Amygdala (tissue), 56 donors: ENCODE measurements at places on chromosomes 13 and 19.

DNA sequence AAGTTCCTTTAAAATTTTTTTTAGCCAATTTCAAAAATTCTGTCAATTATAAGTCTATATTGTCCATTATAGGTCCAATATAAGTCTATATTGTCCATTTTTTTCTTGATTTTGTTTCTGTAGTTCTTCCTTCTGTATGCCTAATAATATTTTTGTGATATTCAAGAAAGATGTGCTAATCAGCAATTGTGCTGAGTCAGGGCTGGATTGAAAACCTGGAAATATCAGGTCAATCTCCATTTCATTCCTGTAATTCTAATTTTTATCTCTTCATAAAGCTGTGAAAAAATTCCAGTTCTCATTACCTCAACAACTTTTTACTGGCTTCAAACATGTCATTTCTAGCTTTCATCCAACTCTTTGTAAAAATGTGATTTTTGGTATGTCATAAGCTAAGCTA is 353.7 kb downstream of the SLITRK6 start:
- no peak for DNase-seq

DNA sequence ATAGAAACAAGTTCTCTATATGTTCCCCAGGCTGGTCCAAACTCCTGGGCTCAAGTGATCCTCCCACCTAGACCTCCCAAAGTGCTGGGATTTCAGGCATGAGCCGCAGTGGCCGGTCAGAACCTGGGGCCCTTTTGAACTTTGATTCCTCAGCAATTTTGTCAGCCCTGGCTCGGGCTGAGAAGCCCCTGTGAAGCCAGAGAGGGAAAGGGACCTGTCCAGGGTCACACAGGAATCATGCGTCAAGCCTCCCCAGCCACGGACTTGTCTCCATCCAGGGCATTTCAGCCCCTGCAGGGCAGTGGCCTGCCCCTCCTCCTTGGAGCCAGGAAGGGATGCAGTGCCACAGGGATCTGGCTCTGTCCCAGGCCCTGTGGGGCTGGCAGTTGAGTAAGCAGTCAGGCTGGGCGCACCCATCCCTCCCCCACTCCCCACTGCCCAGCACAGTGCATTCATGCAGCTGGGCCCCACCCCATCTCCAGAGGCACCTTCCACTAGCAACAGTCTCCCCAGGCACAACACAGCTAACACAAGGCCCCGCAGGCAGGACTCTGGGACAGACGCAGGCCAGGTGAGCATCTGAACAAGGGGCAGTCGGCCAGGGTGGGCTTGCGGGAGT is at the start of gene CAPS:
TSS of gene CAPS (plus strand) at position 516 of the 619 bp plus-strand sequence. CDS start 153 bp downstream, outside the sequence.
- no peak for DNase-seq

DNA sequence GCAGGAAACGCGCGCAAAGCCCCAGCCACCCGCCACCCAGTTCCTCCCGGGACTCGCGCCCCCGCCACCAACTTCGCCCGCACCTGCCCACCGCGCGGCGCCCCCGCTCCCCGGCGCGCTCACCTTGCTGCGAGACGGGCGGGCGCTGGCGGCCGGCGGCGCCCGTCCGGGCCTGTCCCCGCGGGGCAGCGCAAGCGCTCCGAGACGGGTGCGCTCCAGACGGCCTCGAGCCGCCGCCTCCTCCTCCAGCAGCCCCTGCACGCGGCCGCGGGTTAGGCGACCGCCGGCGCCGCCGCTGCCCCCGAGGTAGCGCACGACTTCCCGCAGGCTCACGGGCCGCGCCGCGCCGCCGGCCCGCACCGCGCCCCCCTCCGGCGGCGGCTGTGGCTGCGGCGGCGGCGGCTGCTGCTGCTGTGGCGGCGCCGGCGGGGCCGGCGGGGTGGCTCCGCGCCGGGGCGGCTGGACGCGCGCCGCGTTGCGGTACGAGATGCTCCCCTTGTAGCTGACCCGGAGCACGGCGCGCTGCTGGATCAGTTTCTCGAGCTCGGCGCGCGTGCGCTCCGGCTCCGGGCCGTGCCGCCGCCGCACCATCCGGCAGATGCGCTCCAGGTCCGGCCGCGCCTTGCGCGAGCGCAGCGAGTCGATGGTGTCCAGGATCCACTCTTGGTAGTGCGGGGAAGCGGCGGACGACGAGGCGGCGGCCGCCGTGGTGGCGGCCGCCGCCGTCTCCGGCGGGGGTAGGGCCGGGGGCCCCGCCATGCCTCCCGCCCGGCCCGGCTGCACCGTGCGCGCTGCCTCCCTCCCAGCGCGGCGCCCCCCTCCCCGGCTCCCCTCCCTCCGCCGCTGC is 666 bp downstream of the SAMD1 start:
- DNase-seq = peak; percentile 32

DNA sequence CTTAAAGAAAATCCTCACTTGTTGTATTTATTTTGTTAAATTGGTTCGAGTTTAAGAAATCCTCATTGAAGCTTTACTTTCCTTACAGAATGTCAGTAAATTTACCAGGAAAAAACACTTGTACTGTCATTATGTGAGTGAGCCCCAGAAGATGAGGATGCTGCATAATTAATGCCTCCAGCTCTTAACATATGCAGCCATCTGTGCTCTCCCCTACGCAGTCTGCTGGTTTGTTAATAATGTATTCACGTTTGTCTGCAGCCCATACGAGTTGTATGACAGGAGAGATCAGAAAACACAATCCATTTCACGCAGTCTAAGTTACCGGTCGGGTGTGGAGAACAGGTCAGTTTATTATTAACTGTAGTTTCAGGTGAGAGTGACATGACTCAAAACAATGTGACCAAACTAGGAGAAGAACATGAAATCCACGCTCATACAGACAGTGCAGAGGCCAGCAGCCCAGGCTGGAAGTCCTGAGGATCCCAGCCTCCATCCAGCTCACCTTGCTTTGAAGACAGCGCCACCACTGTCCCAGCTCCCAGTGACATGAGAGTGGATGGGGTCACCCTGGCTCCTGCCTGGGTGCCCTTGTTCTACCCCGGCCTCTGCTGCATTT is 19.8 kb upstream of the ATP11A start:
- no peak for DNase-seq

DNA sequence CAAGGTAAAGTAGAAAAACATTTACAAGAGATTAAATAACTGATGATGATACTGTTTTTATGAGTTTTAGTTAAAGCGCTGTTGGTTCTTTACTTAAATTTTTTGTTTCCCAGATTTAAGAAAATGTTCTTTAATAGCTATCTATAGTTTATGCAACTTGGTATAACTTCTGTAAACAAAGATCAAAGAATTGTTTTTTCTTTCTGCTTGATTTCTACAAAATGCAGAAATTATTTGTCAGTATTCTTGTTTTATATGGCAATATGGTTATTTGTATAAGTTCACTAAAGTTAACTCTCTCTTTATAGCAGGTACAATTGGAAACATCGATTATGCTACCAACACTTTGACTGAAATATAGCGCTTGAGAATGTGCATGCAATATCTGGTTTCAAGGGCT is 2465.1 kb upstream of the PCDH20 start:
- no peak for DNase-seq

DNA sequence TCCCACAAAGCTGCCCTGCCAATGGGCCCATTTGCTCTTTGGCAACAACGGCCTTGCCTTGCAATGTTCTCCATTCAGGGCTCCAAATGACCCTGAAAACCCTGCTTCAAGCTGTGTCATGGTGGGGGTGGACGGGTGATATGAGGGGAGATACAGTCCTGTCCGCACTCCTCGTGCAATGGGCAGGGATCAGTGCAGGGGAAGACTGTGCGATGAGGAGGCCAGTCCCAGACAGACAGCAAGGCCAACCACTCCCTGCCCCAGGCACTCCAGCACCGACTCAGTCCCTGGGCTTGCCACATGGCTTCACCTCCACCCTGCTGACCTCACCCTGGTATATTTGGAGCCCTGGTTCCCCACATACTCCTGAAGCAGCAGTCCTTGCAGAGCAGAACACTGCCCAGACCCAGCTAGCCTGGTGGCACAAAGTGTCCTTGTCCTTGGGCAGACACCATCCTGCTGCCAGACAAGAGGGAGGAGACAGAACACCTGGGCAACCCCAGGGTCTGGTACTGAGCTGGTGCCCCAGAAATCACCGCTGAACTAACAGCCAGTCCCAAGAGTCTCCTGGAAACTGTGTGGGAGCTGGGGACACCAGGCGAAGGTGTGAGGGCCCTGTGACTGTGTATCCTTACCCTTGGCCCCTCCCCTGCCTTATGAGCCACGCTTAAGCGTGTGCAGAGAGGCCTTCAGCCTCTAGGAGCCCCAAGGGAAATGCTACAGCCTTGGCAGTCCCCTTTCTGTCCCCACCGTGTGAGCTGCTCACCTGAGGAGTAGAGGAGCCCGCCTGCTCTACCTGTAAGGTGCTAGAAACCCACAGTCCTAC is 9.1 kb upstream of the SLC35E1 start:
- DNase-seq = no peak

GRCh38 chr19:4304538-4305256 is at the start of gene FSD1:
Gene FSD1 (plus strand): TSS chr19:4304598. CDS start chr19:4304747, 149 bp downstream.
- no peak for DNase-seq

GRCh38 chr13:26726684-26727083 is 33.9 kb downstream of the GPR12 start:
- no peak for DNase-seq
